ENCODE measurements at places on chromosomes 1 and 21.

- DNase-seq = no peak
Measured at GRCh38 chr1:42963378-42964043, 4.8 kb upstream of the SLC2A1 start.

DNA sequence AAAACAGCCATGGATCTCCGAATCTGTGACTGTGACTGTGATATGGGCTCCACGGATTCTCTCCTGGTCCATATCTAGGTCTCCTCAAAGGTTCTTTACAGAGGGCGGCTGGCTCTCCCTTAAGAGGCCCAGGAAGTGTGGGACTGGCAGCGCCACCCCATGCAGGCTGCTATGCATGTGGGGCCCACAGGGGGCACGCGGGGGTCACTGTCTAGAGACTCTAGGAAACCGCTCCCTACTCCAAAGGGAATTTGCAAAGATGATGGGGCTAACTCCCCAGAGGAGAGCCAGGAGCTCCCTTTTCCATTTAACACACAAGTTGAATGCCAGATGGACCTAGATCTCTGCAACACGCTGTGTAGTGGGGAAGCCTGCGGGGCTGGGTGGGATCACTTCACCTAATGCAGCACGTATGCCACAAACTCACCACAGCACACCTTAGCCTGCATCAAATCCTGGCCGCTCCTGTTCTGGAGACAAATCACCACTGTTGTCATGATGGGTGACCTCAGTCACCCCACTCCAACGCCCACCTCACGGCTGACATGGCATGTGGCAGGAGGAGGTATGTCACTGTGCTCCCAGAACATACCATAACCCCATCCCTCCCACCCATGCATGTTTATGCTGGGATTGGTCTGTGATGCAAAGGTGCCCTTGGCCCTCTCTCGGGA lies 61.7 kb downstream of the SLC45A1 start:
- no peak for DNase-seq

DNA sequence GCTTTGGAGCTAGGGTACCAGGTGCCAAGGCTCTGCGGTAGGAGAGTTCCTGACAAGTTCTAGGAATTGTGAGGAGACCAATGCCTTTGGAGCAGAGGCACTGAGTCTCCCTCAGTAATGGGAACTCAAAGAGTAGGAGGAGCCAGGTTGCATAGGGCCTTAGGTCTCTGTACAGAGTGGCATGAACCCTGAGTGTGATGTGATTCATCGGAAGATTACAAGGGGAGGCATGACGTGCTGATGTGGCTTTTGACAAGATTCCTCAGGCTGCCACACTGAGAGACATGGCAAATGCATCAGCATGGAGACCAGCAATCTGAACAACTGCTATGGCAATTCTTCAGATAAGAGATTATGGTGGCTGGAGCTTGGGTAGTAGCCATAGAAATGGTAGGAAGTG lies 94.6 kb upstream of the SLC44A3 start:
- DNase-seq = no peak

- no peak for DNase-seq
Measured at GRCh38 chr1:106555571-106555970, 500.9 kb upstream of the PRMT6 start.

DNA sequence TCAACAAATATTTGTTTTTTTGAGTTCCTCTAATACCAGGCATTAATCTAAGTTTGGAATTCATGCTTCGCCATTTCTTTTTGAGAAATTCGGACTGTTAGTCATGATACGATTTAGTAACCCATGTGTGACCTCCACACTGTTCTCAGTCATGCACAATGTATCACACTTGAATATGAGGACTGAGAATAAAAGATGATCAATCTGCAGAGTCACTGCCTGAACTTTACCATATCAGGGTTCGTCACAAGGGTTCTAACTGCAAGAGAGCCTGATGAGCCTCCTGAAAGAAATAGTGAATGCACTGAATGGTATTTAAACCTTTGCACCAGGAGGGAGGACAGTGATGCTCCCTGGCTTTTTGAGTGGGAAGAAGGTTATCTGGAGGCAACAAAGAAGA lies 10.9 kb upstream of the FASLG start:
- no peak for DNase-seq

GRCh38 chr1:211613108-211613947 lies 34.4 kb upstream of the SLC30A1 start:
- DNase-seq = no peak

GRCh38 chr1:236365999-236366570 lies 28.0 kb upstream of the EDARADD start:
- DNase-seq = no peak

DNA sequence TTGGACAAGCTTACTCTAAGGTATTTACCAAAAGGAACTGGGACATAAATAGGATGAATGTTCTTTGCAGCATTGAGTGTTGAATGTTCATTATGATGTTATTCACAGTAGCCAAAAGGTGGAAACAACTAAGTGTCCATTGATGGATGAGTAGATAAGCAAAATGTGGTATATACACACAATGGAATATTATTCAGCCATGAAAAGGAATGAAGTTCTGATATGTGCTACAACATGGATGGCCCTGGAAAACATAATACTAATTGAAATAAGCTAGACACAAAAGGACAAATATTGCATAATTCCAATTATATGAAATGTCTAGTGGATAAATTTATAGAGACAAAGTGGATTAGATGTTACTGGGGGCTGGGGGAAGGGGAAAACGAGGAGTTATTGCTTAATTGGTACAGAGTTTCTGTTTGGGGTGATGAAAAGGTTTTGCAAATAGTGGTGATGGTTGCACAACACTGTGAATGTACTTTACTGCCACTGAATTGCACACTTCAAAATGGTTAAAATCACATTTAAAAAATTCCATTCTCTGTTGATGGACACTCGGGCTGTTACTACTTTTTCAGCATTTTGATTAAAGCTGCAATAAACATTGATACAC lies 2.9 kb downstream of the MTARC1 start:
- DNase-seq = no peak

- DNase-seq = no peak
Measured at GRCh38 chr1:31019401-31019800, 46.1 kb downstream of the PUM1 start.

- no peak for DNase-seq
Measured at GRCh38 chr1:180435566-180435965, 66.8 kb downstream of the ACBD6 start.

DNA sequence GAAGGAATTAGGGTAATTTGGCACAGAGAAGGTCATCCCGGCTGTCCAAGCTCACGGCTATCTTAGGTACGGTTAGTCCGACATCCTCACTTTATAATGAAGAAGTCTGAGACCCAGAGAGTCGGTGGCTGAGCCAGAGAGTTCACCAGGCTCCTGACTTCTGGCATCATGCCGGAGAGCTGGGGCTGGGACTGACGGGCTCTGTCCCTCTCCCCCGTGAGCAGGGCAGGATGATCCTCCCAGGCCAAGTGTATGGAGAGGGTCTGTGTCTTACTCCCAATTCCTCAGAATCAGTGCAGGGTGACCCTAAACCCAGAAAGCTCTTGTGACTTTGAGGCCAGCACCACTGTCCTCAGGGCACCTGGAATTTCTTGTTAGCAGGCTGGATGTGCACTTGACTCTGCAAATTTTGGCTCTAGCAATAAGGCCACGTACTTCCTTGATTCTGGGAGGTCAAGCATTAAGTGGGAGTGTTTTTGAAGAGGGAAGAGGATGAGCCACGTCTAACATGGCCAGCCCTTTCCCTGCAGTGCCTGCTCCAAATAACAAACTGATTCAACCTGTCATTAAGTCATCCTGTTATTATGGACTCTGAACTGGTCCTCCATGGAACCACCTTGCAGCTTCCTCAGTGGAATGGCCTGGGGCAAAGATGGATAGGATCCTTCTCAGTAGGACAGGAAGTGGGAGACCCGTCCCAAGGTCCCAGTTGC lies 20.8 kb upstream of the BTG2 start:
- DNase-seq = no peak

- DNase-seq = no peak
Measured at GRCh38 chr1:231584117-231584516, 42.5 kb upstream of the DISC1 start.

GRCh38 chr21:25491267-25491666 lies 116.0 kb downstream of the MRPL39 start:
- DNase-seq = no peak
